HuH-7 (cell line): ENCODE measurements at places on chromosomes 6 and 20.

DNA sequence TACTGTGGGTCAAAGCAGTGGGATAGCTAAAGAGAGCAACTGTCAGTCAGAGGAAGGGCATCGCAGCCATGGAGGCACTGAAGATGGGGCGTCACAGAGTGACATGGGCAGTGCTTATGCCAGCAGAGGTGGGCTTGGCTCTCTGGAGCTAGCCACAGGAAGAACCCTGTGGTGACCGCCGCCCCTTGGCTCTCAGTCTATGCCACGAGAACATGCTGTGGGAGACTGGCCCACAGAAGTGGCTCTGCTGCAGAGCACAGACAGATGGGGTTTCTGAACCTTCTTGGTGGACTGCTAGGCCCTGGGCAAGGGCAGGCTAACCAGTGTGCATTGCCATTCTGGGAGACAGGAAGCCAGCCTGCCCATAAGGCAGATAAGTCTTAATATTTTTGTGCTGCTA is 290.0 kb upstream of the SUPT3H start:
- no peak for DNase-seq

- no peak for DNase-seq
Measured at GRCh38 chr6:28351087-28351486, 1.3 kb downstream of the ZKSCAN3 start.

DNA sequence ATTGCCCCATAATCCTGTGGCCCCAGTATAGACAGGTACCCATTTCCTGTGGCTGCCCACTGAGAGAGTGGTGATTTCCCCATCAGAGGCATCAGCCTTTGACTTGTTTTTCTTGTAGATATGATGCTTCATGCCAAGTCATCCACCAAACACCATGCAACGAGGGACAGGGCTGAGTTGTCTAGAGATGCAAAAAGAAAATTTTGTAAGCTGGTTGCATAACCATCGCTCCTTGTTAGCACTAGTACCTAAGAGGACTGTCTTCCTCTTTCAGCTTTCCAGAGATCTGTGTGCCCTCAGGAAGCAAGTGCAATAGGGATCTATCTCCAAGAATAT is 166.8 kb downstream of the BCAS1 start:
- no peak for DNase-seq

DNA sequence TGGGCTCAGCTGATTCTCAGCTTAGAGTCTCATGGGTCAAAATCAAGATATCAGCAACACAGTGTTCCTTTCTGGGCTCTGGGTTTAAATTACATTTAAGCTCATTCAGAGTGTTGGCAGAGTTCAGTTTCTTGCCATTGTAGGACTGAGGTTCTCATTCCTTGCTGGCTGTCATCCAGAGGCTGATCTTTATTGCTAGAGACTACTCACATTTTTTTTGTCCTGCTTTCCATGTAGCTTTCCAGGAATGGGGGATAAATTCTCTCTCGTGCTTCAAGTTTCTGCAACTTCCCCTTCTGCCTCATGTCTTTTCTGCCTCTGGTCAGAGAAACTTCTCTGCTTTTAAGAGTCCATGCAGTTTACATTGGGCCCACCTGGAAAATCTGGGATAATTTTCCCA is 86.9 kb downstream of the RFX6 start:
- DNase-seq, result no peak

DNA sequence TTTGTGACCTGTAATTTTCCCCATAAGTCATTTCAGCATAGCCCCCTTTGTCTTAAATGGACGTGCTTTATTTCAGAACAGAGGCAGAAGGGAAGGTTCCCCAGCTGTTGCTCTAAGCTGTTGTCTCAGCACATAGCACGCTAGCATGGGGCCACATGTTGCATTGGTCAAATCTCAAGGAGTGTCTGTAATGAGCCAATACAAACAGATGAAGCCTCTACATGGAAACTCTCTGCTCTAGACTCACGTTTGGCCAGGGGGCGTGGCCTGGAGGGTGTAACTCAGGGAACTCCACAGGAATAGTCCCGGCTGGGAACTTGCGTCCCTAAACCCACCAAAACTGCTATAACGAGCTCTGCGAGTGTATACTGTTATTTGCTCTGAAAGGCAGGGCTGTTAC is 35.2 kb upstream of the SLC22A2 start:
- DNase-seq, result no peak

GRCh38 chr20:19427480-19427879 is 215.0 kb downstream of the SLC24A3 start:
- peak; percentile 17 for DNase-seq

DNA sequence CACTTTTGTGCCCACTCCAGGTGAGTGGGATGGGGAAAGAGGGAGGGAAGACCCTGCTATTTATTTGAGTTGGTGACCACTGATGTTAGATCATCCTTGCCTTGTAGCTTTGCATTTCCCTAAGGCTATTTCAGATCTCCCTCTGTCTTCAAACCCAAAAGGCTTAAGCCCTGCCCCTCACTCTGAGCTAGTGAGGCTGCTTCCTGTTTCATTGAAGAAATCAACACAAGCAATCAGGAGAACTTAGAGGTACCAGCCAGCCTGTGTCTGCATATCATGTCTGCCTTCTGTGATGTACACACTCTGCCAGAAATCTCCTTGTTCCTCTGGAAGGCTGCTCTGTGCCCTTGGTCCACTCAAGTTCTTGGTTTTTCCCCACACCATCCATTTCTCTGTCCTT is 135.3 kb downstream of the ARID1B start:
- DNase-seq, result no peak
